Activated B cell treated with CpG ODN at 0.5 μM for 24 hours (primary cell): ENCODE measurements at places on chromosomes 1 and 21. TPM values are rescaled to one million over a fixed set of nuclear protein-coding genes. Genes with fewer than 3 reads are reported as not detected.

The DYNLT5 gene
- not detected in 2 replicates for total RNA-seq

The MORC3 gene
- 55.4 and 65.6 TPM in 2 replicates for total RNA-seq

The MATN1 gene
- total RNA-seq, result 0.93 and 1.2 TPM in 2 replicates

The POU3F1 gene
- 6.1 and 6.2 TPM in 2 replicates for total RNA-seq

The FNDC10 gene
- 0.46 and 0.60 TPM in 2 replicates for total RNA-seq

- no peak for DNase-seq
These were observed 60.1 kb downstream of the PTP4A2 start for GRCh38 chr1:31878058-31878457.

DNA sequence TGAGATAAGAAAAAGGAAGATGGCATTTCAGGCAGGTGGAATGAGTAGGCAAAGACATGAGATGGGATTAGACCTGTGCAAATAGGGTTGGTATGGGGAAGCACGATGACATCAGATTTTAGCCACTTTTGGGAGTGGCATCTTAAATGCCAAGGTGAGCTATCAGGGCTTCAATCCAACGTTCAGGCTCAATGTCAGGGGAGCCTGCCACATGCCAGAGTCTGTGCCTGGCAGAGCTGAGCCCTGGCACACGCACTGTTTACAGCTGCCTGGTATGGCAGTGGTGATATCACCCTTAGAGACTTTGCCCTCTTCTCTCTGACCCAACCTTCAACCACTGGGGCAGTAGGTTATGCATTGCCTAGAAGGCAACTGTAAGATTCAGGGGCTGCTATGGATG, 1.1 kb upstream of the GUCA2B start:
- no peak for DNase-seq

GRCh38 chr1:247452447-247453039, 5.4 kb downstream of the OR2B11 start:
- no peak for DNase-seq

DNA sequence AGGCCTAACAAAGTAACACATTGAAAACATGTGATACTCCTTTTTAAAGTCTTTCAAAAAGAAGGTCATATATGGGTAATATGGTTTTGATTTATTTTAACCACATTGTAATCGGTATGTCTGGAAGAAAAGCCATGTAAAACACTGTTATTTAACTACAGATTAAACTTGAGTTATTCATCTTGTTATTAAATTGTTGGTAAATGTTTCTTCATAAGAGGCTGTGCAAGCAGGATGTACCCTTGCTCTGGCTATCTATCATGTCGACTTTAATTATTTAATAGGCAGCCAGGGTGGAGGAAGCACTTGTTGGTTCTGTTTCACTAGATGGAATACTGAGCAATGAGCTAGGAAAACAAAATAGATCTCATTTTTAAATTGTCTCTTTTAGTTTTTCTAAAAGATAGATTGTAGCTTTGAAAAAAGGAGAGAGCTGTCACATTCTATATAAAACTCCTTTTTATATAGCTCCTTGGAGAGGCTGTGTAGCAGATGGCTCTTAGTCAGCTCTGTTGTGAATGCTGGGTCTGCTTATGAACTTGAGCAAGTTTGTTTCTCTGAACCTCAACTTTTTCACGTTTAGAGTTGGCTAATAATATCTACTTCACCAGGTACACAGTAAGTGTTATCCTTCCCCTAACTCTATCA, 39.5 kb downstream of the LRRC8B start:
- no peak for DNase-seq

DNA sequence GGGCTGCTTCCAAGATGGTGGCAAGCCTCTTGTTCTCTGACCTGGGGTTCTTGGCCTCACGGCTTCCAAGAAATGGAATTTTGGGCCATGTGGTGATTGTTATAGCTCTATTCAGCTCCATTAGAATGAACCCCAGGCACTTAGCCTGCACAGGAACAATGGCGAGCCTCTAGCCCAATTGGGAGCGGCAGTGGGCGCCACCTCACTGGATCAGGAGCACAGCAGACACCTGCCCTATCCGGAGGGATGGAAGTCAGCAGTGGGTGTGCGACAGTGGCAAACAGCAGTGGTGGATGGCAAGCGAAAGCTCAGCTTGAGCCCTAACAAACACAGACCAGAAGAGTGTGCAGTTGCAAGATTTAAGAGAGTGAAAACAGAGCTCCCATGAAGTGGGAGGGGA, 230.9 kb downstream of the GPR52 start:
- no peak for DNase-seq

DNA sequence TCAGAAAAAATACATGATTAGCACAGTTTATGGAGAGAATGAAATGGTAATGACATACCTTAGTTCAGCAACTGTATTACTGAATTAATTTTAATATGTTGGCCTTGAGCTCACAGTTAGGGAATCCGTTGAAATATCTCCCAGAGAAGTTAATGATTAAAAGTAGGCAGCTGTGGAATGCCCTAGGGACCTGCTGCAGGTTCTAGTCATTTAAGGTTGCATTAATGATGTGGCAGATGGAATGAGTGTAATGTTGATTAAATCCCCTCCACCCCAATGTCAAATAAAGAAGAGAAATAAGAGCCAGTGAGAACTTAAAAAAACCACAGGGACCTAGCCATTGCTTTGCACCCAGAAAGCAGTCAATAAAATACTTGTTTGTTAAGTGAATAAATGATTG, 40.3 kb upstream of the TRIM45 start:
- DNase-seq, result no peak

GRCh38 chr1:154595621-154596020, 12.4 kb downstream of the ADAR start:
- DNase-seq, result no peak

GRCh38 chr1:98057236-98057910, 136.5 kb upstream of the DPYD start:
- no peak for DNase-seq

DNA sequence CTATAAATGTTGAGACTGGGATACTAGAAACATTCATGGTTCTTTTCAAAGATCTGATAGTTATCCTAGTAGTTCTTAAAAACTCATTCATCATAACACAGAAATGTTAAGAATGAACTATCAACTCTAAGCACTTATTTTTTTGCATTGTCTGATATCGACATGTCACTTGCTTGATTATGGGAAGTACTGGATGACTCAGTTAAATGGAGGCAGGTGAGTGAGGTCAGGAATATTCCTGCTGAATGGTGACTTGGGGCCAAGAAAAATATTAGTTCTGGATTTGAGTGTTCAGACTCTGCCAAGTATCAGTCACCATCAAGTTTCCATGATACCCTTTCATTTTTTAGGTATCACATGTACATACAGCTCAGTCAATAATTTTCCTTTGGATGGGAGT, 63.6 kb downstream of the NEK7 start:
- no peak for DNase-seq

DNA sequence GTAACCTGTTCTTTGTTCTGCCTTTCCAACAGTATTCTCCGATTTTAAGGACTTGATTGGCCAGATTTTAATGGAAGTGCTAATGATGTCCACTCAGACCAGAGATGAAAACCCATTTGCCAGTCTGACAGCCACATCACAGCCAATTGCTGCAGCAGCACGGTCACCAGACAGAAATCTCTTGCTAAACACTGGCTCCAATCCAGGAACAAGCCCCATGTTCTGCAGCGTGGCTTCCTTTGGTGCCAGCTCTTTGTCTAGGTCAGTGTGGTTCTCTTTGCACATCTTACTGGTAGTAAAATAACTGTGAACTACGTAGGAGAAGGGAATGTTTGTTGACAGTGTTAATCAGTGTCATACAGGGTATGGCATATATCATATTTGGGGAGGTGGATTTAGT, 72.7 kb downstream of the UBE4B start:
- DNase-seq, result no peak

DNA sequence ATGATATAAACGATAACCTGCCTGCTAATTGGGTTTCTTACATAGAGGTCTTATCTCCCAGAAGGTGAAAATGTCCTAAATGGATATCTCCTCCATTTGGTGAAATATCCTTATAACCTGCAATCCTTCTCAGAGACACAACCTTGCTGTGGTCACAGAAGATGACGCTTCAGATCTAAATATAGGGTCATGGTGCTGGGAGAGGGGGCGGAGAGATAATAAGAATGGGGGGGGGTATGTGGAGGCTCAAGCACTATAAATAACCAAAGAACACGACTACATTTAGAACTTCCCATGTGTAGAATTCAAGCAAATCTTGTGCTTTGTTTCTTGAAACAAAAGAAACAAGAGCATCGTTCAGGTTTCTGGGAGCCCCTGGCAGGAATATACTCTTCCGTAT, 260.6 kb upstream of the ESRRG start:
- DNase-seq, result no peak

DNA sequence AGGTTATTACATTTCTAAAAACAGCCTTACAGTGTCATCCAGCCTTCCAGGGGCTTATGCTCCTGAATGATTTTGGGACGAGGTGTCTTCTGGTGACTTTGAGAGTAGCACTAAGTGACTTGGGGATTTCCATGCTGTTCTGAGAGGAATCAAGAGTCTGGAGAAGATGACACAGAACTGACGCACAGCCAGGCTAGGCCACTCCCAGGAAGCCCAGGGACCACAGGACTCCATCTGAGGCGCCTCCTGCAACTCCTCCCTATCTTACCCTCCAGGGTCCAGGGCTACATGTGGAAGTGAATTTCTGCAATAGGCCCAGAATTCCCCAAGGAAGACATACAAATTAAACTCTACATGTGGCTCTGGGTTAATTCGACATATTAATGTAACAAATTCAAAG, 92.5 kb downstream of the SLC25A24 start:
- no peak for DNase-seq

DNA sequence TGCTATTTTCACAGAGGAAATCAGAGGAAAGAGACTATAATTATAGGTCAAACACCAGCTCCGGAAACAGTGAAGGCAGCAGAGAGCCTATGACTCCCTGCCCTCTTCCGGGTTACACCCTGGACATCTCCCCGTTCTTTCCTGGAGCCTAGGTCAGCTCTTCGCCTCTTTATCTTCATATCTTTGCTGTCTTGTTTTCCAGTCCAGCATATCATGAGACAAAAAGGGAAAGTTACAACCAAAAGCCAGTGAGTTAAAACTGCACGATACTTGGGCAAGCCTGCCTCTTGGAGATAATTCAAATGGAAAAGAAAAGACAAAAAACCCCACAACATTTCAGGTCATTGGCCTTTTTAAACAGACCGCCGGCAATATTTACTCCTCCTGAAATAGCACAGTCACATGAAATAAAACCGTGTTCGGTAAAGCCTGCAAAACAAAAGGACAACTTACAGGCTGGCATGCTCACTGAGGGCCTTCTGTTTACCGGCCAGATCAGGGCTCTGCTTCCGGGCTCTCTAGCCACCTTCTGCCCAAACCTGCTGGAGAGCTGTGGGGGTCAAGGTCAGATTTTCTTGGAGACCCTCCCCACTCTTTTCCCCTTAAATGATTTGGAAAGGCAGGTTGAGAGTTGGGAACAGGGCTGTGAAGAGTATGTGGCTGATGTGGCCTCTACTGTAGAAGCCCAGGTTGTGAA, 42.8 kb upstream of the PPP2R5A start:
- DNase-seq, result no peak

DNA sequence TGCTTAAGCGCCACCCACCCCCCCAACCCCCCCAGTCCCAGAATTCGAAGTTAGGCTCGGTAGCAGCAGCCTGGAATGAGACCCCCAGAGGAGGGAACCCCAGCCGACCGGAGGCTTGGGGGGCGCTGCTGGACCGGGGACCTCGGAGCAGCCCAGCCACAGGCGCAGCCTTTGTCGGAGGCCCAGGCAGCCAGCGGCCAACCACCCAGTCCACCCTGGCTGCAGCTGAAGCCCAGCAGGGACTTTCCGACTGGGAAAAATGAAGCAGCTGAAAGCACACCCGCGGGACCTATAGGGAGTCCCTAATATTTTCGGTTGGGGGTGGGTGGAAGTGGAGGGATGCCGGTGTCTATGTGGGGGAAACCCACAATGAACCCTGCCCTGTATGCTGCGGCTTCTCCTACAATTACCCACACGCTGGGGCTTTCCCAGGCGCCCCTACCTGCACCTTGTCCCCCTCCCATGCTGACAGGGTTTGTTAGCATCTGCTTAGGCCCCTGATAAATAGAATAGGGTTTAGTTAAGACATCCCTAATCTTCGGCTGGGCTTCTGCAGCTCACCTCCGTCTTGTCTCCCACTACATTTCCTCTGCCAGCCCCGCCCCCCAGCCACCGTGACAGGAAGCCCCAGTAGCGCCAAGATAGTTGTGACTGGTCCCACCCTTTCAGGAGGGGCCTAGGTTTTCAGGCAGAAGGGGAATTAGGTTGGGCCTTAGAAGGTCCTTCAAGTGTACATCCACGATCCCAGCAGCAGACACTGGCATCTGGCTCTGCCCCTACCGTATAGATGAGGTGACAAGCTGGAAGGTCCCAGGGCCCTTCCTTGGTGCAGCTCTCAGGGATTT, 838 bp downstream of the CCDC28B start:
- DNase-seq, result peak; percentile 63

DNA sequence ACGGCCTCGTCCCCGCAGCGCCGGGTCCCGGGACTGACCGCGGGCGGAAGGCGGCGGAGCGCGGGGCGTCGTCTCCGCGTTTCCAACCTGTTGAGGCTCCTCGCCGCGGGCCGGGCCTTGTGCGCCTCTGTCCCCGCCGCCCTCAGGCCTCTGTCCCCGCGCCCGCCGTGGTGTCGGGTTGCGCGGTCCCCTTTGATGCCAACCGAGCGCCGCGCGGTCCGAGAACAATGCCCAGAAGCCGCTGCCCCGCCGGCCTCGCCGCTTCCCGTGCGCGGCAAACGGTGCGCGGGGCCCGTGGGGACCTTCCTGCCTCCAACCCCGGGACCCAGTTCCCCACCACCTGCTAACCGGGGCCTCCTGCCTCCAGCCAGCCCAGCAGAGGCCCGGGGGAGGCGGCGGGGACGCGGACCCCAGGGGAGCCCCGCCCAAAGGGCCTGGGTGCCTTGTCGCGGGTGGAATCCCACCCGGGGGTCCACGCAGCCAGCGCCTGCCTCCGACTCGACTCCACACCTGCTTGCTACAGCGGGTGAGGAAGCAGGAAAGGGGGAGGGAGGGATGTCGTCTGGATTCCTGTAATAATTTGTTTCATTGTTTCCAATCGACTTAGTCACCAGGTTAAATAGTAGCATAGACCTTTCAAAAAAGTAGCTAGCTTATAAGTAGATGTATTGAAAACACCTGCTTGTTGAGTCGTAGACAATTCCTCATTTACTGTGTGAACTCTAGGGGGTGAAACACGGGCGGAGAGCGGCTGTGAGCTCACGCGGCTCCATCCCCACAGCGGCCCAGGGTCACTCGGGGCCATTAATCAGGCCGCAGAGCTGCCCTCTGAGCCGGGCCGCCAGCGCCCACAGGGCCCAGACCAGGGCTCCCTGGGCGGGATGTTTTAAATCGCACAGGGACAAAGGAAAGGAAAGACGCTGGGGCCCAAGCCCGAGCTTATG, 1.1 kb downstream of the COL18A1 start:
- no peak for DNase-seq

- DNase-seq, result no peak
These were observed 29.1 kb upstream of the GRHL3 start for GRCh38 chr1:24289937-24290595.

GRCh38 chr1:56153276-56153675, 426.1 kb downstream of the PLPP3 start:
- no peak for DNase-seq

GRCh38 chr1:94038511-94038910, 82.4 kb downstream of the ABCA4 start:
- DNase-seq, result no peak

- no peak for DNase-seq
These were observed 32.8 kb downstream of the PTAFR start for GRCh38 chr1:28143496-28144202.
